ENCODE measurements at places on chromosomes 3 and 15. TPM values are rescaled to one million over a fixed set of nuclear protein-coding genes. Genes with fewer than 3 reads are reported as not detected.

DNA sequence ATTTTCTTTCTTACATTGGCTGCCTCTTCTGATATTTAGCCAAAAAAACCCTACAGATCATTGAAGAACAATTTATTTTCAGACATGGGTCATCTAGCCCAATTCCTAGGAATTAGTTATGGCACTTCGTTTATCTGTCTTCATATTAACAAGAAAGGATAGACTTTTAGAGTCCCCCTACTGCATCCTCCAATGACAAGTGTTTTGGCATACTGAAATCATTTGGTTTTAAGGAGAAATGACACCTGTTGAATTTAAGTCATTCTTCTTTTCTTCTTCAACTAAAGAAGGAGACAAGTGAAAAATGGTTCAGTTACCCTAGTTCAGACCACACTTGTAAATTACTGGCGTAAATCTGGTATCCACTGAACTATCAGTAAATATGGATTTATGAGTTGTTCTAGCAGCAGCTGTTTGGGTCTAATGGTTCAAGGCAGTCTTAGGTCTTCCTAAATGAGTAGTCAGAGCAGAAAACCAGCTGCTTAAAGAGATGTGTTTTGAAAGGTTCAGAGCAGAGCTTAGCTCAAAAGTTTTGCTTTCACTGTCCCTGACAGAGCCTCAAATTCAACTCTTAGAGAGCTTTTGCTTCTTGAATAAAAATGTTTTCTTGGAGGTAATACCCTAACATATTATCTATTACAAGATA lies 5.6 kb downstream of the VGLL3 start:
- H3K36me3 ChIP-seq = no peaks in the 10 kb centered on the region
- H3K4me1 ChIP-seq = peaks cover 54% of the 10 kb centered on the region
- no peak for DNase-seq

GRCh38 chr15:32952901-32953532 lies 235.2 kb downstream of the GREM1 start:
- DNase-seq = no peak
- H3K4me1 ChIP-seq = no peaks in the 10 kb centered on the region
- H3K27ac ChIP-seq = no peak overlapping the region
- no peak overlapping the region for H3K4me3 ChIP-seq
- no peaks in the 10 kb centered on the region for H3K36me3 ChIP-seq

GRCh38 chr3:88758676-88759075 lies 348.7 kb upstream of the EPHA3 start:
- H3K4me3 ChIP-seq = no peak overlapping the region
- H3K36me3 ChIP-seq = no peaks in the 10 kb centered on the region
- no peaks in the 10 kb centered on the region for H3K27me3 ChIP-seq
- H3K4me1 ChIP-seq = no peaks in the 10 kb centered on the region
- H3K27ac ChIP-seq = no peak overlapping the region

- no peak for DNase-seq
- no peaks in the 10 kb centered on the region for H3K27me3 ChIP-seq
- H3K36me3 ChIP-seq = no peaks in the 10 kb centered on the region
- H3K4me3 ChIP-seq = no peak overlapping the region
These were observed 26.3 kb downstream of the FSTL1 start for GRCh38 chr3:120424506-120424905.

DNA sequence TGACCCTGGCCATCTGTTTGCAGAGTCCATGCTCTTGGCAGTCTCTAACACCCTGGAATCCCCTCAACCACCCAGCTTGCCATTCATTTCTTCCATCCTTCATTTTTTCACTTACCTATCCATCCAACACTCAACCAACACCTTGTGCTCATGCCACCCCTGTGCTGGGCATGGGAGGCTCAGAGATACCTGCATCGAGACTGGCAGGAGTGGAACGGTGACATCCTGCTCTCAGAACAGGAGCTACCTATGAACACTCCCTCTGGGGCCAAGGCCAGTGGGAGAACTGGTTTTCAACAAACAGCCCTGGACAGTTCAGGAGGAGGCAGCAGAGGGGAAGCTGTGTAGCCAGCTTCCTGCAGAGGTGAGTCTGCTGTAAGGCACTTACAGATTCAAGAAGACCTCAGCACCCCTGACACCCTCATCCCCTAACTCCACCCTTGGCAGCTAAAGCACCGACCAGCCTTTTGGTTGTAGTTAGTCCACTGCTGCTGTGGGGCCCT lies 19.5 kb upstream of the ATP2B2 start:
- H3K27ac ChIP-seq = no peak overlapping the region
- no peaks in the 10 kb centered on the region for H3K36me3 ChIP-seq
- no peak overlapping the region for H3K4me3 ChIP-seq
- H3K4me1 ChIP-seq = no peaks in the 10 kb centered on the region

The ZNF445 gene
- total RNA-seq = 18.6 TPM

The EXD1 gene
- total RNA-seq = not detected

The TLR9 gene
- total RNA-seq = not detected

The RBMS3 gene
- 5.9 TPM for total RNA-seq

The GPR171 gene
- total RNA-seq = not detected
